ENCODE measurements at places on chromosomes 3 and 15.

- no peak for DNase-seq
Measured at GRCh38 chr3:162743091-162743490, 1246.5 kb downstream of the OTOL1 start.

- DNase-seq, result no peak
Measured at GRCh38 chr3:107756649-107757048, 233.9 kb downstream of the BBX start.

- no peak for DNase-seq
Measured at GRCh38 chr3:170149016-170149415, 32.5 kb downstream of the PHC3 start.

GRCh38 chr15:86894269-86894668, 814.6 kb downstream of the AGBL1 start:
- no peak for DNase-seq

DNA sequence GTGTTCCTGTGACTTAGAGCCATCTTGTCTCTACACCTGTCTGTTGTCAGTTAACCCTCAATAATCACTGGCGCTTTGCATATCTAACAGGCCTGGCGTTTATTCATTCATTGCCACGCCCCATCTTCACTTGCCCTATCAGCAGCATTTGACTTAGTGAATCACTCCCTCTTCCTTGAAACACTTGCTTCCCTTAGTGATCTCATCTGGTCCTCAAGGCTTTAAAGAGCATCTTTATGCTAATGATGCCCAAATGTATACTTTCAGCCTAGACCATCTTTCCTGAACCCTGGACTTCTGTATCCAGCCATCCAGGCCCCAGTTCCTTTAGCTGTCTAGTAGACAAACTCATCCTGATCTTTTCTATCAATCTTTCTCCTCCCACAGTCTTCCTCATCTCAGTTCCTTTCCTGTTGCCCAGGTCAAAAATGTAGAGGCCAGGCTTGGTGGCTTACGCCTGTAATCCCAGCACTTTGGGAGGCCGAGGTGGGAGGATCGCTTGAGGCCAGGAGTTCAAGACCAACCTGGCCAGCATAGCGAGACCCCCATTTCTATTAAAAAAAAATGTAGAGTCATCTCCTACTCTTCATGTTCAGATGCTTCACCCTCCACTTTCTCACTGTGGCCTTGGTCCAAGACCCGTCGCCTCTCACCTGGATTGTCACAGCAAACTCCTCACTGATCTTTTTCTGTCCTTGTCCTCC, 1.4 kb upstream of the IGDCC4 start:
- no peak for DNase-seq

GRCh38 chr3:106033654-106034053, 164.8 kb upstream of the CBLB start:
- DNase-seq, result no peak

- no peak for DNase-seq
Measured at GRCh38 chr3:190366133-190366532, 21.8 kb upstream of the CLDN16 start.

DNA sequence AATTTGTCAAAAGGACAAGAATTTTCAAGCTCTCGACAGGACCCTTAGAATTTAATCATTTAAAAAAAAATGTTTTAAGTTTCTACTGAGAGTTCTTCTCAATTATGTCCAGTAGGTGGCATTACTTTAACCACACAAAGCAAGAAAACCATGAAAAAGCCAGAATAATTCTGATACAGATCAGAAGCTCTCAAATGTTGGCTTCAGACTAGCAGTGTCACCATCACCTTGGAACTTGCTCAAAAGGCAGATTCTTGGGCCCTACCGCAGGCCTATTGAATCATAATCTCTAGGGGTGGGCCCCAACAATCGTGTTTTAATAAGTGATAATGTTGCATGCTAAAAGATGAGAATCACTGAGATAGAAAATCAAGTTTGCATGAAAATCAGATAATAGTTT, 99.5 kb upstream of the KCNMB2 start:
- peak; percentile 31 for DNase-seq
